Stimulated activated CD4-positive, alpha-beta T cell treated with anti-CD3 and anti-CD28 coated beads, Interleukin-15, amount 100 ng/mL, for 48 hours (primary cell): ENCODE measurements at places on chromosomes 3 and 15.

DNA sequence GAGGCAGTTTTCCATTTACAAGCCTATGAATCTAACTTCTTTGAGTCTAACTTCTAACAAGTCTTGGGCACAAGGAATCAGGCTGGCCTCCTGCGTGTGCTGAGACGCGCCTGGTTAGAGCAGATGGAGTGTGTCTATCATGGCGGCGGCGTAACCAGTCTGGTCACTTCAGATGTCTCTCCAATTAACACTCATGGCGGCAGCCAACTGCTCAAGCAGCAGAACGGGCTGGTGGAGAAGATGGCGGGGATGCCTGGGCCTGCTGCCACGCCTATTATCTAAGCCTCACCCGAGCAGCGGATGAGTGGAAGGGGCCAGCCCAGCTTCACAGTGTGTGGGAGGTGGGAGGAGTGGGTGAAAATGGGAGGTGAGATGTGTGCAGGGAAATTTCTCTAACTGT, 246.4 kb upstream of the TPRG1 start:
- DNase-seq: no peak

GRCh38 chr3:58022490-58022889, 14.3 kb downstream of the FLNB start:
- DNase-seq: no peak

GRCh38 chr3:70982700-70983140, 600.8 kb downstream of the FOXP1 start:
- DNase-seq: no peak

DNA sequence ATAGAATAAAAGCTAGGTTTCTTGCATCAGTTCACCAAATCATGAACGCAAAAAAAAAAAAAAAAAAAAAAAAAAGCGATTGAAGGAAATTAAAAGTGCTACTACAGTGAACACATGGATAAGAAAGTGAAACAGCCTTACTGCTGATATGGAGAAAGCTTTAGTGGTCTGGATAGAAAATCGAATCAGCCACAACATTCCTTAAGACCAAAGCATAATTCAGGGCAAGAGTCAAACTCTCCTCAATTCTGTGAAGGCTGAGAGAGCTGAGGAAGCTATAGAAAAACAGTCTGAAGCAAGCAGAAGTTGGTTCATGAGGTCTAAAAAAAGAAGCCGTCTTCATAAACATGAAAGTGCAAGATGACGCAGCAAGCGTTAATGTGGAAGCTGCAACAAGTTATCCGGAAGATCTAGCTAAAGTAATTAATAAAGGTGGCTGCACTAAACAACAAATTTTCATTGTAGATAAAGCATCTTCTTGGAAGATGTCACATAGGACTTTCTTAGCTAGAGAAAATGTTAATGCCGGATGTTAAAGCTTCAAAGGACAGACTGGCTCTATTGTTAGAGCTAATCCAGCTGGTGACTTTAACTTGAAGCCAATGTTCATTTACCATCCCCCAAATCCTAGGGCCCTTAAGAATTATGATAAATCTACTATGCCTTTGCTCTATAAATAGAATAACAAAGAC, 19.2 kb downstream of the P3H2 start:
- DNase-seq: no peak

GRCh38 chr3:184604615-184605290, 43.2 kb downstream of the EPHB3 start:
- no peak for DNase-seq

DNA sequence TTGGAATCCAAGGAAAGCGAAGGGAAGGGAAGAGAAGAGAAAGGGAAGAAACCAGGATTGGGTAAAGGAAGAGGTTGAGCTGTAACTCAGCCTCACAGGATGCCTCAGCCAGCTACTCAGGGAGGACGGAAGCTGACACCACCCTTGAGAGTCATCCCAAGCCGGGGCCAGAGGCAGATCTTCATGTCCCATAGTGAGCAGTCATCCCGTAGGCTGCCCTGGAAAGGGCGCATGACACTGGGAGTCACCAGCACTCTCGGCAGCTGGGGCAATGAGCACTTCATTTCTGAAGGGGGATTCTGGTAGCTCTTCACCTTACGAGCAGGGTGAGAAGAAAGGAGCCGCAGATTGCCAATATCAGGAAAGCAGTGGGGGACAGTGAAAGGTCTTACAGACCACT, 60.1 kb upstream of the PCSK6 start:
- DNase-seq: no peak

DNA sequence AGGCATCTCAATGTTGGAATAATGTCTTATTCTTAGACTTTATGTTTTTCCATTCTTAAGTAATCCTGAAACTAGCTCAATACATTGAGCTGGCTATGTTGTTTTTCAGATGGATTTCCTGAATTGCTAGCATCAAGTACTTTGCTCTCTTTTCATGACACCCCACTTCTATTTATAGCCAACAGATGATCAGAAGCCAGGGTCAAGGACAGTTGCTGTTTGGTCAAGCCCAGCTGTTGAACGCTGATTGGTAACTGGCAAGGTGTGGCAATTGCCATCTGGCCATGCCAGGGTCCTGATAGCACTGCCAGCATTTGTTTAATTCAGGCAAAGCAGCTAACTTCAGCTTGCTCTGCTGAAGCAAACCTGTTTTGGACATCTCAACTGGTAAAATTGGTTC, 46.2 kb upstream of the PLCL2 start:
- DNase-seq: no peak
